ENCODE measurements at places on chromosomes 2 and 18. TPM values are rescaled to one million over a fixed set of nuclear protein-coding genes. Genes with fewer than 3 reads are reported as not detected.
A peak's percentile ranks its signal among the peaks of the same experiment; 100 is the strongest.

Gene REG1B
- not detected for total RNA-seq

Gene NEB
- 2.5 TPM for total RNA-seq

Gene SPEG
- 76.6 TPM for total RNA-seq

Gene CABYR
- 6.7 TPM for total RNA-seq

Gene LRP1B
- 0.89 TPM for total RNA-seq

GRCh38 chr2:61421611-61422010 lies 49.3 kb downstream of the USP34 start:
- DNase-seq: no peak

- no peak for DNase-seq
Measured at GRCh38 chr18:70221156-70221914, 15.8 kb upstream of the RTTN start.

GRCh38 chr2:86371527-86371926 lies 34.1 kb upstream of the REEP1 start:
- no peak for DNase-seq

DNA sequence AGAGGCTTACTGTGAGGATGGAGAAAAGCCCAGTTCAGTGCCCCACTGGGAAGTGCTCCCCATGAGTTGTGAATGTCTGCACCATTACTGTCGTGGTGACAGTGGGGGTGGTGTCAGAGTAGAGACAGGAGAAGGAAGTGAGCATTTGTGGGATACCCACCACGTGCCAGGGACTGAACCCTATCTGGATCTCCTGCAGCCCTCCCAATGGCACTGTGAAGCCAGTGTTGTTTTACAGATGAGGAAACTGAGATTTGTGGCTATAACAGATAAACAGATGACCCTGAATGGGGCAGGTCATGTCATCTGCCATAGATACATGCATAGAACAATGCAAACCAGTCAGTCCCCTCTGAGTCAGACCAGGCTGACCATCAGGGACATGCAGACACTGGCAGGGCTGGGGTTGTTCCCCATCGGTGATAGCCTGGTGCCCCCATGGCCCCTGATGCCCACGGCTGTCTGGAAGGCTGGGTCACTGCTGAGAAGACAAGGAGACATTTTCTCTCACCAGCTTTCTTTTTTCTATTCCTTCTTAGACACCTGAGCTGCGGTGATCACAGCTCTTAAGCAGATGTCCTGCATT lies 60.8 kb downstream of the EMILIN2 start:
- DNase-seq: no peak

DNA sequence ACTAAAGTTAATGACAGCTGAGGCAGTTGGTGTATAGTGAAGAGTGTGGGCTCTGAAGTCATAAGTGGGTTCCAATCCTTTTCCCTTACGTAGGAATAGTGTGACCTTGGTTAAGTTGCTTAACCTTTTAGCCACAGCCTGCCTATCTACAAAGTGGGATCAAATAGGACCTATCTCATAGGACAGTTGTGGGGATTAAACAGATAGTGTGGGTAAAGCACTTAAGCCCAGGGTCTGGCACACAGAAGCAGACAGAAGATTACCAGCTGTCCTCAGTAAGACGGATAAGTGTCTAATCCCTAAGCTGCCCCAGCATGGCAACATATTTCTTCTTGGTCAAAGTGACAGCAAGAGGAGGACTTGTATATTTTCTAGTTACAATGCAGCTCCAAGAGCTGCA lies 28.2 kb downstream of the UBE2F start:
- no peak for DNase-seq

DNA sequence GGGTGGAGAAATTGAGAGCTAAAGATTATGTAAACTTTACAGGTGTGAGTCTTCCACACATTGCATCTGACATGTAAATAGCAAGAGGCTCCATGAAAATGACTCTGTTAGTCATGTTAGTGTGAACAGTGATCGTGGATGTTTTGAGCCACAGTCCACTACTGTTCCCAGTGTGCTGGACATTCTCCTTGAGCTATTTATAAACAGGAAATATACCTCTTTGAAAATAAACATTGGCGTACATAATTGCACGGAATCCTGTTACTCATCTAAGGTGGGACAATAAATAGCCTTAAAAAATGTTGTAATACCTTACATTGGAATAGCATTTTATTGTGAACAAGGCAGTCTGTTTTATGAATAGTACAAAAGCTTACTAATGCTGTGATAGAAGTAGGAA lies 37.0 kb downstream of the LIMS1 start:
- DNase-seq: no peak

DNA sequence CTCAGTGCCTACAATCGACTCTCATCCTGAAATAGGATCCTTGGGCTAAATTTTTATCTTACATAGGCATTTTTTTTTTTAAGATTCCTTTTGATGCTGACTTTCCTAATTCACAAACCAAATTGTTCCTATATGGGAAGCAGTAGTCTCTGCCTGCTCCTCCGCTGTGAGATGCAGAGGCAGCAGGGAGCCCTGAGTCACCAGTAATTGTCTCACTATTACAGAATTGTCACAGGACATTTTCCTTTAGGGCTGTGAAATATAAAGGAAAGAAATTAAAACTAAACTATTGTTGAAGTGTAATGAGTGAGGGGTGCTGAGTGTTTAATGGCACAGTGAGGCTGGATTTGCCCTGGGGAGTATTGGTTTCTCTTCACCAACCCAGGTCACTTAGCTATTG lies 63.8 kb downstream of the MYO3B start:
- no peak for DNase-seq

DNA sequence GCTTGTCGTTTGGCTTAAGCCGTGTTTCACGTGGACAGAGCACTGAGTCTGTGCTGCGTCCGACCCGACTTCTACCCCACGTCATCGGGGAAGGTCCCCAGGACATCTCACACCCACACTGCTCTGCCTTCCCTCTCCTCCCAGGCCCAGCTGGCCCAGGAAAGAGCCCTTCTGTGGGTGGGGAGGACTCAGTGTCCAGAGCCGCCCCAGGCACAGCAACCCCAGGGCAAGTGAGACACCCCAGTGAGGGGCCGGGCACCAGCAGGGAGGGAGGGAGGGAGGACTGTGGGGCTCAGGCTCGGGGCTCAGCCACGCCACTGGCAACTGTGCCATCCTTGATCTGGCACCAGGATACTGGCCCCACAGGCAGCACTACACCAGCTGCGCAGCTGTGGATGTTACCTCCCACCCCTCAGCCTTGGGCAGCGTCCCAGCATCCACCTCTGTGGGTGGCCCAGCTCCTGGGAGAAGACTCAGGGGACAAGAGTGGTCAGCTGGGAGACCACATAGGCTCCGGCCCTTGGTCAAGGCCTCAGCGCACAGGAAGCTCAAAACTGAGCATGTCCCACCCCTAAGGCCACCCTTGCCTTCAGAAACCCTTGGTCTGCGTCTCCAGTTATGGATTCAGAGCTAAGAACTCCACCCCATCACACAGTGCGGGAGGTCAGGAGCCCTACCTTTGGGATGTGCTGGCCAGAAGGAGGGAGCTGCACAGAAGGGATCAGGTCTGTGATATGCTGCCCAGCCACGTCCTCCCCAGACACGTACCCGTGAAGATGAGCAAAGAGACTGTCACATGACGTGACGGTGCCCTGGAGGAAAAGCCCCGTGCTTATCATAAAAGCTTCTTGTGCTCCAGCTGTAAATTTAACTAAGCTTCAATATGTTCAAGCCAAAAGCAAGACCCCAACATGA lies 11.7 kb downstream of the PASK start:
- no peak for DNase-seq

DNA sequence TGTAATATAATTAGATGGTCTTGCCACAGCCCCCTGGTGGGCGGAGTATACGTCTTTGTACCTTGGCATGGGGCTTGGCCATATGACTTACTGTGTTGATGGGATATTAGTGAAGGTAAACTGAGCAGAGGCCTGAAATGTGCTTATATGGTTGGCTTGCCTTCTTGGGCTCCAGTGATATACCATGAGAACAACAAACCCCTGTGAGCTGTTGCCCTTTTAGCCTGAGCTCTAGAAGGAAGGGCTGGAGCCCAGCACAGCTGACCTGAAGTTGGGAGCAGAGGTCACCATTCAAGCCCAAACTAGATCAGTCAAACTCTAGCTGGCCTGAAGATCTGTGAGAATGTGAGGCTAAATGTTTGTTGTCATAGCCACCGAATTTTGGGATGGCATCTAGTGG lies 75.2 kb upstream of the CD302 start:
- DNase-seq: no peak

- DNase-seq: no peak
Measured at GRCh38 chr2:240822280-240822847, 2.3 kb upstream of the KIF1A start.

- DNase-seq: peak; percentile 84
Measured at GRCh38 chr18:22913861-22914260, 19.3 kb upstream of the RBBP8 start.

DNA sequence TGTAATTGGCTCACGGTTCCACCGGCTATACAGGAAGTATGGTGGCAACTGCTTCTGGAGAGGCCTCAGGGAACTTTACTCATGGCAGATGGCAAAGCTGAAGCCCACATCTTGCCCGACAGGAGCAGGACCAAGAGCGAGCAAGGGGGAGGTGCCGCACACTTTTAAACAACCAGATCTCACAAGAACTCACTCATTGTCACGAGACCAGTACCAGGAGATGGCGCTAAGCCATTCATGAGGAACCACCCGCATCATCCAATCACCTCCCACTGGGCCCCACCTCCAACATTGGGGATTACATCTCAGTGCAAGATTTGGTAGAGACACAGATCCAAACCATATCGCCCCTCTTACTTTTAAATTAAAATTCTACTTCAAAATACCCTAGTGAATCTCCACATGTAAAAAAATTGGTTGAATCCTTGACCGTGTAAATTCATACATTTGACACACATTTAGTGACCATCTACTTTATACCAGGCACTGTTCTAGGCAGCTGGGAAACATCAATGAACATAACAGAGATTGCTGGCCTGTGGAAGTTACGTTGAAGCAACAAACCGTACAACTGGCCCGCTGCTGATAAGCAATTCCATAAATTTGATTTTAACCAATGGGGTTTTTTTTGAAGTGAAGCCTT lies 87.6 kb downstream of the ALPK2 start:
- no peak for DNase-seq

- DNase-seq: no peak
Measured at GRCh38 chr2:151996243-151997003, 102.4 kb downstream of the CACNB4 start.

Data from ureter (tissue), 1 donor.